ENCODE measurements at places on chromosomes 2 and 18.

- DNase-seq, result no peak
Measured at GRCh38 chr2:241188361-241189092, at the start of gene ANO7. ANO7 (plus strand) TSS chr2:241188677; CDS start chr2:241190064, 1,387 bp downstream.

GRCh38 chr18:60020107-60020925 is 120.5 kb downstream of the PMAIP1 start:
- no peak for DNase-seq

GRCh38 chr18:74278058-74278457 is 13.7 kb downstream of the CYB5A start:
- no peak for DNase-seq

DNA sequence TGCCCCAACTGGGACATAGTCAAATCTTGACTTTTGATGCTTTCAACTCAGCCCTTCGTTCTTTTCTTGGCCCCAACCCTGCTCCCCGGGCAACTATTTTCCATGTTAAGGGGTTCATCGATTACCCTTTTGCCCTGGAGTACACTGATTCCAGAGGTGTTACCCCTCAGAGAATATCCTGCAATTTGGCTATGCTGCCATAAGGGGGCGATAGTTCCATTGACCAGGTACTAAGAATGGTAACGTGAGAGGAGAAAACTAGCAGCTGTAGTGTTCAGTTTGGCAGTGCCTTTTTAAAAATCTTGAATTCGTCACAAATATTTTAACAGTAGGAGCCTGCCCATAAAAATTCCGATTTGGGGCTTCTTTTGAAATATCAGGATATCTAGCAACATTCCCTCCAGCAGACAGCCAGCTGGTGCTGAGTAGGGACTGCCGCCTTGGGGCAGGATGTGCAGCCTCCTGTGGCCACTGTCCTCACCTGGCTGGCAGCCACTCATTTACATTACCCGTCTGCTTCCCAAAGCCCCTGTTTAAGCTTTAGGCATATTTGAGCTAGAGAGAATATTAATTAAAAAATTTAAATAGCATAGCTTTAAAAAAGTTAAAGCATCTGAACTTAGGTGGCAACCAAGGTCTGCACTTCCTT is 146.3 kb upstream of the SKOR2 start:
- no peak for DNase-seq

- DNase-seq, result peak; percentile 38
Measured at GRCh38 chr2:240624950-240625621, at the start of gene GPR35. GPR35 (plus strand) TSS chr2:240625480; CDS start chr2:240629953, 4,473 bp downstream.

- DNase-seq, result no peak
Measured at GRCh38 chr18:46518438-46518837, 138.6 kb downstream of the LOXHD1 start.

DNA sequence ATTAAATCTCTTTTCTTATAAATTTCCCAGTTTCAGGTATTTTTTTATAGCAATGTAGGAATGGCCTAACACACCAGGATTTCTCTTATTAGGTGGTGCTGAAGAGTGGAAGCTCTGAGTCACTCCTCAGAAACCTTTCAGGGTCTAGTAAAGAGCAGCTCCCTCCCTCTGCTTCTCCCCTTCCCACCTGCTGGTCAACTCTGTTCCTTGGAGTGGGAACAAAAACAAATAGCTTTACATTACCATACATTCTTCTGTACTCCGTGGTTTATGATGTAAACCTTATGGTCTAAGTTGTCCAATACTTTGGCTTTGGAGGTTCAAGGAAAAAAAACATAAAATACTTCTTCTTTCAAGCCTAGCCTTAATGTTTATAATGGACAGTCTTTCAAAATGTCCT is 2.7 kb upstream of the IL1R1 start:
- DNase-seq, result no peak

DNA sequence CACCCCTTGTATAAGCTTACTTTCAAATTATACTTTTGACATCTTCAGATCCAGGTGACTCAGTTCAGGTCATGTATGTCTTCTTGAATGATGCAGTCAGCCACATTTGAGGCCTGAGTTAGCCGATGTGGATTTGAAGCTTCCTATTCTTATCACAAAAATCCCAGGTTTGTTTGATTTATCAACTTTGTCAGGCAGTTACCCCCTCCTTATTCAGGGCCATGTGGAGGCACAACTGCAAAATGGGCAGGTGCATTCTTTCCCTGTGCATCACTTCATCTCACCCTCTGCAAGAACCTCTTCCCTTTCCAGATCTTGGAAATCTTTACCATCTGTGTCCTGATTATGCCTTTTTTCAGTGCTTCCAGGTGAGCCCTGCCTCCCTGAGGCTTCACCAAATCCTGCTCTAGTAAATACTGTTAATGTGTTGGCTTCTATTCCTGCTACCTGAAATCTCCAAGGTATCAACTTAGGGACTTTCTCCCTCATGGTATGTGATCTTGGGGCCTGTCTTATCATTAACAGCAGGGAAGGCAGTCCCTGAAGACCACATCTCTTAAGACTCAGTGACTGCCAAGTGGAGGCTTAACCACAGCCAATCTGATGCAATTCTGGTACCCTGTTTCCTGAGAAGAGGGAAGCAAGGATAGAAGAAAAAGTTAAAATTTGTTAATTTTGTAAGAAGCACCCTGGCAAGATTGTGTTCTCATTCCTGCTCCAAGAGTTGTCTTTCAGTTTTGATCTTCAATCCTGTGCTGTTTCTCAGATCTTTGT is 9.4 kb upstream of the ARHGAP28 start:
- DNase-seq, result no peak

DNA sequence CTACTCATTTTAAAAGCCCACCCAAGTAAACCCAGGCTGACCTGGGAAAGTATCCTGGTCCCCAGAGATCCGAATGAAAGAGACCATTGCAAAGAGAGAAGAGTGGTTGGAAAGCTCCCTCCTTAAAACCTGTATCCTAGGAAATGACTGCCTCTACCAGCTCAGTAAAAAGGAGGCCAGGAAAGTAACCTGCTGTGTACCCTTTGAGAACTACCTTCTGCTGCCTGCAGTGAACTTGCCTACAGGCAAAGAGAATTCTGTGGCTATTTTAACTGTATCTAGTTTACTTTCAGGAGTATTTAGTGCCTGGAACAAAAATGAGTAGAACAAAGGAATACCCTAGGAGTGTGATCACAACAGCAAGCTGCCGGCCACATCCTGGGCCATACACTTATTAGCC is 641.7 kb upstream of the NRXN1 start:
- DNase-seq, result no peak

GRCh38 chr2:88638743-88639142 is 11.5 kb upstream of the EIF2AK3 start:
- DNase-seq, result no peak

DNA sequence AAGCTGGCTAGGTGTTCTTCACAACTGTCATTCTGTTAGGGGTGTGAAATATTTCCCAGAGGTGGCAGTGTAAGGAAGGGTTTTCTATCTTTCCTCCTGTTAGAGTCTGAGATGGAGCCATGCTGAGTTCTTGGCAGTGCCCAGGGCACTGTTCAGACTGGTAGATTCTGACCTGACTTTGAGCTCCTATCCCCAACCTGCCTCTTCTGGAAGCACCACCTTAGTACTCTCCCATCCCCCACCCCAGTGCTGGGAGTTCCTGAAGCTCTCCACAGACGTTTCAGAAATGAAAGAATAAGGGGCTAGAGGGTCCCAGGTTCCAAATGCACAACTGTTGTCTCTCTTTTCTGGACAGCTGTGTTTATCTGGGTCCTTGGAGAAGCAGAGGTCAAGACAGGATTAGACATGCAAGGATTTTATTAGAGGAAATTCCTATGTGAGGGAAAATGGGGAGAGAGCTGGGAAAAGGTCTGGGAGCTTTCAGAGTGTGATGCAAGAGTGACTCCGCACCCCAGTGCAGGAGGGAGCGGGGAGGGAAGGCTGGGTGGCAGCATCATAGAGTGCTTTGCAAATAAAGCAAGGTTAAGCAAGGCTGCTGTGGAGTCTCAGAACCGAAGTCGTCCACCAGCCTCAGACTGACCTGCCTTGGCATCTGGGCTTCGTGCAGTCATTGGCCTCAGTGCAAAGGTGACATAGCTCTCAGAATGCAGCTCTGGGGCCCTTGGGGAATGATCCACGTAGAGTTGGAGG is 75.5 kb downstream of the SLC4A3 start:
- no peak for DNase-seq

DNA sequence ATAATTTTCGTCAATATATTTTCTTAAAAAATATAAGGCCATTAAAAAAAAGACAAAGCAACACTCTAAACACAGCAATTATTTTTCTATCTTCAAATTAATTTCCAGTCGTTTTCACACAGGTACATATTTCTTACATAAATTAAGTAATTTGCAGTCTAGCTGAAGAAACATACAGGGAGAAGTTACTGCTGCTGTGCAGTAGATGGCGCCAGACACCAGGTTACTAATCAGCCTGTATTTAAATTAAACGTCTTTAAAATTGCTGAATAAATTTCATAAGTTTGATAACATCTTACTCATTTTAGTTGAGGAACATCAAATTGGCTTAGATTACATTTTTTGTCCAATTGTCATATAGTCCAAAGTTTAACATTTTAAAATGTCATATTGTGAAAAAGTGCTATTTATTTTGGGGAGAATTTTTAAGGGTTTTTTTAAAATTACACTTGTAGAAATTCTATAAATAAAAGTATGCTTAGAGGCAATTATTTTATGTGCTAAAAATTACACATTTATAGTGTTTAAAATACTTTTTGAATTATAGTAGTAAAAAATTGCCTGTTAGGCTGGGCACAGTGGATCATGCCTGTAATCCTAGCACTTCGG is 88.4 kb downstream of the PMAIP1 start:
- no peak for DNase-seq

- no peak for DNase-seq
Measured at GRCh38 chr2:228318218-228318617, 136.7 kb upstream of the SPHKAP start.

DNA sequence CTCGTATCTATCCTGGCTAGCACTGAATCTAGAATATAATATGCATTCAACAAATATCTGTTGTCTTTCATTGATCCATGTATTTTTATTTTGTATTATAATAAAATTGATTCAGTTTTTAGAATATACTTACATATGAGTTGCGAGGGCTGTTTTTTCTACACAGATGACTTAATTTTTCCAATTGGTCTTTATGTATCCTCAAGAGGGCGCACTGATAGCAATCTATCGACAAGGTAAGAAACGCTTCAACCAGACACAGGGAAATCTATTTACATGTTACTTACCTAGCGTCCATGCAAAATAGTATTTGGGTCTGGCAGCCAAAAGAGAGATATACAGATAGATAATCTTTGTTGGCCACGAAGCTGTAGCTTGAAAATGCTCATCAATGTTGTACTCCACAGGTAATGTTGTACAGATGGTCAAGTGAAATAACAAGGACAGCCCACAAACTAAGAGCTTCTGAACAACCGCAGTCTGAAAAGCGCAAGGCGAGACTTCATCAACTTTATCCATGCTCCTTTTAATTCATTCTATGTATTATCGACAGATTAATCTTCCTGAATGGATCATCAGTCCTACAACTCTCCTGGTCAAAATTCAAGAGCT is 35.5 kb upstream of the KIDINS220 start:
- no peak for DNase-seq

DNA sequence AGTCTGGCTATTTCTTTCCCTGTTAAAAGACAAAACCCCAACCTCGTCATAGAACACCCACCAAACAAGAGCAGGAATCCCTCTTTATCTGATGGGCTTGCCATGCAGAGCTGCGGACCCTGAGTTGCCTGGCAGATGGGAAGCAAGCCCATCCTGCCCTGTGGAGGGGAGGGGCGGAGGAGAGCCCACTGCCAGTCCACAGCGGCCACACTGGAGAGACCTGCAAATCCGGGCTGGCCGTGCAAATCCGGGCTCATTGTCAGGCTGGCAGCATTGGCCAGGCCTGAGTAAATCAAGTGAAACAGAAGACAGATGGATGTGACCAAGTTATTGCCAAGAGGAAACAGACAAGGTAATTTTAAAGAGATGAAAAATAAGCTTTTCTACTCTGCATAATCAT is 22.0 kb downstream of the MYL12B start:
- no peak for DNase-seq

- DNase-seq, result no peak
Measured at GRCh38 chr2:200039724-200040650, 84.6 kb downstream of the MAIP1 start.

DNA sequence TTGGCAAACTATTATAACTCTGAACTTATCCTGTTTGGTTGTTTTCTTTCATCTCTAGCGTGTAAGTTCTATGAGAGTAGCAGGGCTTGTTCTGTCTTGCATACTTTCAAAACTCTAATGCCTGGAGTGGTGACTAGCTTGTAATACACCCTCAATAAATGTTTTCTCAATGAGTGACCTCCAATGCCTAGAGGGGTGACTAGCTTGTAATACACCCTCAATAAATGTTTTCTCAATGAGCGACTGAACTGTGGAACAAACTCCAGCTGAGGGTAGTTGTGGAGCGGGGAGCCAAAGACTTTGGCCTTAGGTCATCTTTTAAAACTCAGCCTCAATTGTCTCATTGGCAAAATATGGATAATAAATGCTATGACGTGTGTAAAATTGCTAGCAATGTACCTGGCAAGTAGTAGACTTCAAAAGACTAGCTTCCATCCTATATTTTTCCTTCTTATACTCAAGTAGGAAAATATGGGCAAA is 1.8 kb downstream of the GPD2 start:
- DNase-seq, result no peak

- no peak for DNase-seq
Measured at GRCh38 chr2:48043746-48044145, 137.4 kb upstream of the FBXO11 start.

- no peak for DNase-seq
Measured at GRCh38 chr2:67445652-67446268, 48.6 kb downstream of the ETAA1 start.

DNA sequence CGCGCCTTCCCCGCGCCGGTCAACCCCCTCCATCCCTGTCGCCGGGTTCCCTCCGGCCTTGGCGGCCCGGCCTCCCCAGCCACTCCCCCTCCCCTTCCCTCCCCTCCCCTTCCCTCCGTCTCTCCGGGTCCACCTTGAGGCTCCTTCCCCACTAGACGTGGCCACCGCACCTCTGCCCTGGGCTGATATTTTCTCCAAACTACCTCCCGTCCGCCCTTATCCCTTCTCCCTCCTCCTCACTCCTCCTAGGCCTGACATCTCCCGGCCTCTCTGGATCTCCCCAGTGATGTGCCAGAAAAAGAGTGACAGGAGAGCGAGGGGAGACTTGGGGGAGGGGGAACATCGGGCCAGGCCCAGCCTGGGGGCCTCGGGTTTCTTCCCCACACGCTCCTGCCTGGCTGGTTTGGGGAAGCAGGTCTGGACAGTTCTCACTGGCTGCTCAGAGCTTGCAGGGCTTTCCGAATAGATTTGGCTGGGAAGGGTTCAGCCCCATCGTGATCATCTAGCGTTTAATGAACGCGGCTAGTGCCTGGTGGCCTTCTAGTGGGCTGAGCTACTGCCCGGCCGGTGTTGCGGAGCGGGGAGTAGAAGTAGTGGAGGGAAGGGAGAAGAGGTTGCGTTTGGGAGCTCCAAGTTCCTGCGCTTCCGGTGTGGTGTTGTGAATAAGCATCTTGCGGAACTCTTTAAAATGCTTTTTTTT is 641 bp downstream of the MAPRE3 start:
- DNase-seq, result no peak

GRCh38 chr18:36829362-36830157 is 633 bp downstream of the KIAA1328 start:
- no peak for DNase-seq

DNA sequence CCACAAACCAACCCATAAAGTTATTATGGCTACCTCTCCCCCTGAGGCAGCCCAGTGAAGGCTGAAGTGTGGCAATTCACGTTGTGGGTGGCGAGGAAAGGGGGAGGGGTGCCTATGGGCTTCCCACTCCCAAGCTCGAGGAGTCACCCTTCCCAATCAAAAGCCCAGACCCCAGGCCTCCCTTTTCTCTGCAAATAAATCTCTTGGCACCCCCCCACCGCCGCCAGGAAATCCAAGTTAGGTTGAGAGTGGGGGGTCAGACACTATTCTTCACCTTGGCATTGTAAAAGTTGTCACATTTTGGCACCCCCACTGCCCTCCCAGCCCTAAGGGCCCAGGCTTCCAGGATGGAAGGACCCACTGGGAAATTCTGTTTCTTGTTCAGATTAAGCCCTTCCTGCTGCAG is 6.9 kb downstream of the ANKRD53 start:
- DNase-seq, result no peak

All from stimulated activated CD8-positive, alpha-beta memory T cell treated with anti-CD3 and anti-CD28 coated beads, Interleukin-15, amount 100 ng/mL, for 24 hours (primary cell).